SHP77 (cell line): ENCODE measurements at places on chromosomes 4 and X.

DNA sequence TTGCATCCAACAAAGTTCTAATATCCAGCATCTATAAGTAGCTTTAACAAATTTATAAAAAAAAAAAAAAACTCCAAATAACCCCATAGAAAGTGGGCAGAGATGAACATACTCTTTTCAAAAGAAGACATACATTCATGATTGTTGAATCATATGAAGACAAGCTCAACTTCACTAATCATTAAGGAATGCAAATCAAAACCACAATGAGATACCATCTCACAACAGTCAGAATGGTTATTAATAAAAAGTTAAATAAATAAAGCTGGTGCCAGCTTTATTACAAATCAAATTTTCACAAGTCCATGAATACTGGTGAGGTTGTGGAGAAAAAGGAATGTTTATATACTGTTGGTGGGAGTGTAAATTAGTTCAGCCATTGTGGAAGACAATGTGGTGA lies 592.0 kb downstream of the IQCM start:
- no peak for DNase-seq

- DNase-seq = no peak
Observed at GRCh38 chr4:182873289-182873688, 43.9 kb downstream of the DCTD start.

DNA sequence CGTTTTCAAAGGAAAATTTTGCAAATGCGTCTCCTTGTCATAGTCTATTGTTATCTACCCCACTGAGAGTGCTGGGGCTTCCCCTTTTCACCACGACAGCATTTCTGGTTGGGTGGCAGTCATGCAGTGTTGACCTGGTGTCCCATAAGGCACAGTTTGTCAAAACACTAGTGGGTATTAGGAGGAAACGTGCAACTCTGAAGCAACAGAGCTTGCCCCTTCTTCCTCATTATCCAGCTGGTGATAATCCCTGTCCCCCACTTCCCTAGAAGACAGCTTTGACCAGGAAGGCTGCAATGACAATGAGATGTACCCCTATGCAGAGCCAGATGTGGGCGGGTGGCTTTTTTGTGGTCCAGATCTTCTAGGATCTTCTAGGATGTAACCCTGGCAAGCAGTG lies 1.8 kb downstream of the TBC1D1 start:
- DNase-seq = no peak

GRCh38 chr4:6078560-6078959 lies 60.3 kb upstream of the C4orf50 start:
- DNase-seq = no peak

- no peak for DNase-seq
Observed at GRCh38 chrX:23483396-23483795, 148.7 kb downstream of the PTCHD1 start.

DNA sequence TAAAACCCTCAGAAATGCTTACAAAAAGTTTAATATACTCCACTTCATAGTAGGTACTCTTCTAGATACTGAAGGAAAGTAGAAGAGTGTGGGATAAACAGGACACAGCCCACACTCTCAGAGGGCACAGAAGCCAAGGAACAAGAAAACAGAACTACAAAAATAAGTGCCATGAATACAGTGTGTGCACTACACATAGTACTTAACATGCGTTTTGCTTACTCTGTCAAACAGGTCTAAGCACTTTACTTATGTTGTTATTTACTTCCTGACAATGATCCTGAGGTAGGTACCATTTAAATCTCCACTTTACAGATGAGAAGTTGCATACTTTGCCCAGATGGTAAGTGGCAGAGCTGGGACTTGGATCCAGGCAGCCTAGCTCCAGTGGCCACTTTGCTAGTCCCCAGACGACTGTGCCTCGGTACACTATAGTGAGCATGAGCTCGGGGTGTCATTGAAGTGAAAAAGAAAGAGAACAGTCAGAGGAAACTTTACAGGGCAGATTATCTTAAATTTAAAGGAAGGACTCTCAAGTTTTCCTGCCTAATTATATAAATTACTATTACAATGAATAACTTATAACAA lies 120.3 kb downstream of the BANK1 start:
- no peak for DNase-seq

DNA sequence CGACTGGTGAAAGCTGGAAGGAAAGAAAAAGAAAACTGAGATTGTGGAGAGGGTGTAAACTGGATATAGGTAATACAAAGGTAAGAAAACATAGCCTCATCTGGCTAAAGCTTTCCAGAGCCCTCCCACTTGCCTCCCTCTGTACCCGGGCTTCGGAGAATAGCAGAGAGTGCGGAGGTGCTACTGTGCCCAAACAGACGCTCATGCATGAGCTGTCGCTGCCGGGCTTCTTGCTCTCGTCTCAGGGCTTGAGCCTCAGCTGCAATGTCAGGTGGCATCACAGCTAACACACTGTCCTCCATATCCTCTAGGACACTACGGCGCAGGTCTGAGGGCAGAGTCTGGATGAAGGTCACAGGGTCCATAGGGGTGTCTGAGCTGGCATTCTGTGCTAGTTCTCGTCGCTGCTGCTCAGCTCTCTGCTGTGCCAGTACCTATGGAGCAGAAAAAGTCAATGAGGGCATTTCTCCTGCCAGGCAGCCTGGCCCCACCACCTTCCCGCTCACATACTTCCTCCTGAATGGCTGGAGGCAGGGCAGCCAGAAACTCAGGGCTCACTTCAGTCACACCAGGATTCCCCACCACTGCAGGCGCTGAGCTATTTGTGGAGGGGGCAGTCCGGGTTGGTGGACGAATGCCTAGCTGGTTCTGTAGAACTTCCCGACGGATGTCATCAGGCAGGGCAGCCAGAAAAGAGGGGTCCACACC lies 116.7 kb upstream of the HSD17B10 start:
- no peak for DNase-seq

- no peak for DNase-seq
Observed at GRCh38 chr4:61320154-61320553, 120.0 kb downstream of the ADGRL3 start.

DNA sequence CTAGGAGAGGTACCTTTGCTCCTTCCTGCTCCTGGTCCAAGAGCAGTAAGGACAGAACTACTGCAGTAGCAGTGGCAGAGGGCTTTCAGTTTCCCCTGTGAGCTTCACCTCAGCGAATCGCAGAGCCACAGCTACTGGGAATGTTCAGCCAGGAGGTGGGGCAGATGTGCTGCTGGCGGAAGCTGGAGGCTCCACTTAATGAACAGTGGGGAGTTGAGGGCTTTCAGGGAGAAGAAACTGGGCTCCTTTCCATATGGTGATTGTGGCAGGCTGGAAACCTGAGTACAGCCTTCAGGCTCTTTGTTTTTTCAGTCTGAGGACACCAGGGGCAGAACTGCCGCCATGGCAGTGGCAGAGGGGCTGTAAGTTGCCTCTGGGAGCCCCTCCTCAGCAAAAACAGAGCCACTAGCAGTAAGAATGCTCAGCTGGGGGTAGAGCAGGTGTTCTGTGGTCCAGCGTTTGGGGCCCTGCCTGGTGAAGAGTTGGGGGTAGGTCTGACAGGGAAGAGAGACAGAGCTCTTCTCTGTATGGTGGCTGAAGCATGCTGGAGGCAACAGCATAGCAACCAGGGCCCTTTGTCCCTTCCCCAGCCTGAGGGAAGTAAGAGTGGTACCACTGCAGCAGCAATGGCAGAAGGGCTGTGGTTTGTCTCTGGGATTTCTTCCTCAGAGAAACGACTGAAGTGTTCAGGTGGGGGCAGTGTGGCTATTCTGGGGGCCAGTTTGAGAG lies 106.0 kb upstream of the GRXCR1 start:
- no peak for DNase-seq

DNA sequence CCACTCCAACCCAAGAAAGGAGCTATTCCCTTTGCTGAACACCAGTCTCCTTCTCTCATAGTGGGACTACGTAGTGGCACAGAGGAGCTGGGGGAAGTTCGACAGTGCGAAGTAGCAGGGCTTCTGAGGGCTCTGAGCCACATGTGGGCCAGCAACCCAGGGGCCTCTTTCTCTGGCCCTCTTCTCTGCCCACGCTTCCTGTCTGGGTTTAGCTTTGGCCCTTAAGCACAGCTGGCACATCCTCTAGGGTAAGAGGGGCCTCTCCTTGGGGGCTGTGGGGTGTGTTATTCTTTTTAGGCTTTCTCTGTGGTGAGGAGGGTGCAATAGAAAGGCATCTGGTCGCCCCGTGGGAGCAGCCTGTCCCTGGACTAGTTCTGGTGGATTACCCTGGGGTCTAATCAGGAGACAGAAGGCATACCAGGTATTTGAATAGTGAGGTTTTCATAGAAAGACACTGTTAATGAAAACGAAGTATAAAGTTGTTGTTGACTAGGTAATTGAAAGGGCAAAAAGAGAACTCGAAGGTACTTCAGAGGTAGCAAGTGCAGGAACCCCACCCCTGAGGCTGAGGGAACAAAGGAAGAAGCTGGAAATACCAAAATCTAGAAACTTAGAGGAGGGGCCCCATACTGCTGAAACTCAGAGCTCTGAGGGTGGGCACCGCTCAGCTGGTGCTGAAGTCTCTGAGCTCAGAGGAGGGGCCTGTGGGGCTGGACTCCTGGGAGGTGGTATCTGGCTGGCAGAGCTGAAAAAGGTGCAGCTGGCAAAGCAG lies 151.9 kb upstream of the RPS6KA3 start:
- DNase-seq = no peak

GRCh38 chr4:53059256-53059655 lies 197.1 kb downstream of the RASL11B start:
- DNase-seq = no peak

GRCh38 chrX:67415937-67416336 lies 127.9 kb upstream of the AR start:
- DNase-seq = no peak

GRCh38 chr4:128424527-128425497 lies 137.2 kb upstream of the PGRMC2 start:
- no peak for DNase-seq

- DNase-seq = no peak
Observed at GRCh38 chr4:71827826-71828225, 43.9 kb upstream of the GC start.

DNA sequence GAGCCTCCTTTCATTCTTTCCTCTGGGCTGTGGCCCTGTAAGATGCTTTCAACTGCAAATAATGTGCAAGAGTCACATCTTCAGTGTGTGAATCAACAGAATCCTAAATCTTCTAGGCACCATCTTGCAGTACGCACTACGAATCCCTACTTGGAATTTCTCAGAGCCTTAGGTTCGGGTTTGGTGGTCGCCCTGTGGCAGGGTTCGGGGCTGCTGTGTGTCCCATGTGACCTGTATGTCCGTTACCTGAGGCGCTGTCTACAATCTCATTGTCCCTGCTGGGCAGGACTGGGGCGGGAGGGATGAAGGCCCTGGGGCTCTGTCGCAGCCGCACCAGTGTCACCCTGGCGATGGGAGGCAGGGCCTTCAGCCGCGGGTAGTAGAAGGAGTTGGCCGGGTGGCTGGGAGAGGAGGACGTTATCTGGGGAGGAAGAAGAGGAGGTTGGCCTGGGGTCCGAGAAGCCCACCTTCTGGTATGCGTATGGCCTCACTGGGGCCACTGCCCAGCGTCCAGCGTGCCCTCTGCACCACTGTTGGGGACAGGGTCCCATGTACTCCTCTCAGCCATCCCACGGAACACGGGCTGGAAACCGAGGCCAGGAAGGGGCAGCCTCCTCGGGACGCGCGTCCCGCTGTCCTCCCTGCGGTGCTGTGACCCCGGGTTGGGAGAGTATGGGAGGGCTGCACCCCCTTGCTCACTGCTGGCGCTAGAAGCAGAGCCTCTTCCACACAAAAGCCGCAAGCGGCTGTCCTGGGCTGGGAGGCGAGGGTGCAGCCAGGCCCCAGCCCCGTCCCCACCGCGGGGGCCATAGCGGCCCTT lies 2.0 kb downstream of the SPON2 start:
- no peak for DNase-seq

DNA sequence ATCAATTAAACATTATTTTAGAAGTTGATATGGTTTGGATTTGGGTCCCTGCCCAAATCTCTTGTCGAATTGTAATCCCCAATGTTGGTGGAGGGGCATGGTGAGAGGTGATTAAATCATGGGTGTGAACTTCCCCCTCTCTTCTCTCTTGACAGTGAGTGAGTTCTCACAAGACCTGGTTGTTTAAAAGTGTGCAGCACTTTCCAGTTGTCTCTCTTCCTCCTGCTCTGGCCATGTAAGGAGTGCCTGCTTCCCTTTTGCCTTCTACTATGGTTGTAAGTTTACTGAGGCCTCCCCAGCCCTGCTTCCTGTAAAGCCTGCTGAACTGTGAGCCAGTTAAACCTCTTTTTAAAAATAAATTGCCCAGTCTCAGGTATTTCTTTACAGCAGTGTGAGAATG lies 141.4 kb downstream of the GALNTL6 start:
- DNase-seq = no peak

- DNase-seq = no peak
Observed at GRCh38 chr4:7625071-7625470, 190.3 kb upstream of the PSAPL1 start.

- DNase-seq = no peak
Observed at GRCh38 chrX:39156051-39156450, 354.8 kb downstream of the MID1IP1 start.

DNA sequence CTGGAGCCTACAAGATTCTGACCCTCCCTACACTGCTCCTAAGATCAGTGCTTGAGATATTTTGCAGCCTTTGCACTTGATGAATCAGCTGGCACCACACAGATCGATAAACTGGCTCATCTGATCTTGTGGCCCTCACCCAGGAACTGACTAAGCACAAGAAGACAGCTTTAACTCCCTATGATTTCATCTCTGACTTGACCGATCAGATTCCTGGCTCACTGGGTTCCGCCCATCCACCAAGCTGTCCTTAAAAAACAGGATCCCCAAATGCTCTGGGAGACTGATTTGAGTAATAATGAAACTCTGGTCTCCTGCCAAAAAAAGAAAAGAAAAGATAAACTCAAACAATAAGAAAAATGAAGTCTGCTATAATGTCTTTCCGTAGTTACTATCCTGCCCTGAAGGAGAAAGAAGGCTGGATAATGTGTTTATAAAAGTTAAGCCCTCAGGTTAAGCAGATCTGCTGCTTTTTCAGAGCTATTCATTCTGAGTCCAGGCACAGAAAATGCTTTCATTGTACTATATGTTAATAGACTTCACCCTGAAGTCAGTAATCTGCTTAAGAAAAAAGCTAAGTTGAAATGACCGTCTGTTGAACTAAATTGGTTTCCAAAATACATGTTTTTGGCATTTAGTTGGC lies 795.2 kb downstream of the TRIML1 start:
- DNase-seq = no peak

DNA sequence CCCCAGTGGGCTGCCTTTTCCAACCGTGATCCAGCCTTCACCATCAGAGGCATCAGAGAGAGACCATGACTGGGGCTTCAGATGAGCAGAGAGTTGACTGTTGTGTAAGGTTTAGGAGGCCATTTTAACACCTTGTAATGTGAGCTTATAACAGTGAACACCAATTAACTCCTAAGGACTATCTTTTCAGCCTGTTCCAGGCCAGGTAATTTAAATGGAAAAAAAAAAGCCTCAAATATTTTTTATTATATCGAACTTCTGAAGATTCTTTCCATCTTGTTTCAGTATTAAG lies 13.3 kb upstream of the ELOVL6 start:
- DNase-seq = no peak

- no peak for DNase-seq
Observed at GRCh38 chr4:102717448-102718092, 43.2 kb downstream of the MANBA start.

GRCh38 chr4:142474398-142475087 lies 371.6 kb downstream of the INPP4B start:
- DNase-seq = no peak
